ENCODE measurements at places on chromosomes 7 and 10.

- DNase-seq: no peak
Observed at GRCh38 chr10:33152146-33152545, 182.3 kb downstream of the NRP1 start.

DNA sequence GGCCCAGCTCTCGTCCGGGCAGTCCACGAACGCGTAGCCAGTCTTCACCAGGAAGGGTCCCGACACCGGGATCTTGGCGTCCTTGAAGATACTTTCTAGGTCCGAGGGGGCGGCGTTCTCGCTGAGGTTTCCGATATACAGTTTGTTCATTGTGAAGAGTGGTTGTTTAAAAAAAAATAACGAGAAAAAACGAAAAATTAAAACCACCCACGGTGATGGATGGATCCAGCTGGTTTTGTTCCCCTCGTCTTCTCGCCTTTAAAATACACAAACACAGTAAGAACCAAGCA lies 385 bp downstream of the IGF2BP3 start:
- no peak for DNase-seq

DNA sequence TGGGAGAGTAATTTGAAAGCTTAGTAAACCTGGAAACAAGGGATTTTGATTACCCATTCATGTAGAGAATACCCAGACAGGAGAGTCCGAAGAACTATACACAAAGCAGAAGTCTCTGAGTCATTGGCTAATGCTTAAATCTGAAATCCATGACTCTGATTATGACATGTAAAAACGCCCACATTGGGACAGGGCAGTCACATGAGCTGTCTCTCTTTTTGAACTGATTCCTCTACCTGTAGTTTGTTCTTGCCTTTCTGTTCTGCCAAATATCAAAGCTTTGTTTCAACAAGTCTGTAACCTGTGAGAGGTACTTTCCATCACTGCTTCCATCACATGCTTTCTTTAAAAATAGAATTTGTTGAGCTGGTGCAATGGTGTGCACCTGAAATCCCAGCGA lies 4.3 kb upstream of the GPNMB start:
- DNase-seq: no peak

- no peak for DNase-seq
Observed at GRCh38 chr7:149422914-149423301, 38.0 kb downstream of the ZNF777 start.

GRCh38 chr7:92609921-92610518 lies 19.8 kb upstream of the FAM133B start:
- DNase-seq: no peak

DNA sequence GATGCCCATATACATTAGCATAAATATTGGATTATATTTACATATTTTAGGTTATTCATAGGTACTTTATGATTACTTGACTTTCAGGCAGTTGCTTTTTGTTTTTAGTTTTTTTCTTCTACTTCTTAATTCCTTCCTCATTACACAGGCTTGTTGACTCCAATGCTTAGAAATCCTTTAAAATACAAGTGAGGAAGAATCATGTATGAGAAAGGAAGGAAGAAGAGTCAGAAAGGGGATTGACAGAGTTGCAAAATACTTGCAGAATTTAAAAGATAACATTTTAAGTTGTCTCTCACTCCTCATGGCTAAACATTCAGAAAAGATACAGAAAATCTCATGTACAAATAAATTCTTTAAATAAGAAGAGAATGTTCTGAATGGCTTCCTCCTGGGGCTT lies 61.9 kb downstream of the ATXN7L1 start:
- DNase-seq: no peak

DNA sequence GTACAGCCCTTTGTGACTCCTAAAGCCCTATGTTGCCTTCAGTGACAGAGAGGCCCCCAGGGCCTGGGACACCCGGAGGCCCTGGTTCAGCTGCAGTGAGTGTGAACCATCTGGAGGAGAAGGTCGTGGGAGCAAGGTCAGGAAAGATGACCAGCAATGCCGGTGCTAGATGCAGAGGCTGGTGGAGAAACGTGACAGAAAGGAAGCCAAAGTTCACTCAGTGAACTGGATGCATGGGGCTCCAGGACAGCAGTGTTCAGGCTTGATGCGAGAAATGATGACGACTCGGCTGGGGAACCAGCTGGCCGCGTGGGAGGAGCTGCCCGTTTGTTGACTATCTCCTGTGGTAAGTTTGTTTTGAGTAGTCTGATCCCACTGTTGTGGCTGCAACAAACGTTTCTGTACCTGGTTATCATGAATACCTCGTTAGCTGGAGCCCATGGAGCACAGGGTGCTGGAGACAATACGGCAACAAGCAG lies 54.1 kb upstream of the MKRN1 start:
- no peak for DNase-seq
